ENCODE measurements at places on chromosomes 12 and 14. TPM values are rescaled to one million over a fixed set of nuclear protein-coding genes. Genes with fewer than 3 reads are reported as not detected.

- no peak for DNase-seq
These were observed 25.5 kb upstream of the PCED1B start for GRCh38 chr12:47053961-47054360.

GRCh38 chr12:32148372-32148771 is 41.7 kb downstream of the BICD1 start:
- no peak for DNase-seq

DNA sequence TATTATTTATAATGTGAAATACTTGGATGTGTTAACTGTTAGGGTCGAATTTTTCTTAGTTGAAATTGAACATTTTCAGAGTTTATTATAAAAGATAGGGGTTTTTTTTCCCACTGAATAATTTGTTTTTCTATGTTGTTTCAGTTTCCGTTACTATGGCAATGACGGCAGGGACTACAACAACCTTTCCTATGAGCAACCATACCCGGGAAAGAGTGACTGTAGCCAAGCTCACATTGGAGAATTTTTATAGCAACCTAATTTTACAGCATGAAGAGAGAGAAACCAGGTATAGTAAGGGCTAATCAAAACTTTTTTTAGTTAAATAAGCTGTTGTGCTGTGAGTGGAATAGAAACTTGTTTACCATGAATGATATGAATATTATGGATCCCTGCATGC is 35.1 kb upstream of the BMAL2 start:
- DNase-seq, result no peak

The TMEM117 gene
- 13.1 TPM for total RNA-seq

DNA sequence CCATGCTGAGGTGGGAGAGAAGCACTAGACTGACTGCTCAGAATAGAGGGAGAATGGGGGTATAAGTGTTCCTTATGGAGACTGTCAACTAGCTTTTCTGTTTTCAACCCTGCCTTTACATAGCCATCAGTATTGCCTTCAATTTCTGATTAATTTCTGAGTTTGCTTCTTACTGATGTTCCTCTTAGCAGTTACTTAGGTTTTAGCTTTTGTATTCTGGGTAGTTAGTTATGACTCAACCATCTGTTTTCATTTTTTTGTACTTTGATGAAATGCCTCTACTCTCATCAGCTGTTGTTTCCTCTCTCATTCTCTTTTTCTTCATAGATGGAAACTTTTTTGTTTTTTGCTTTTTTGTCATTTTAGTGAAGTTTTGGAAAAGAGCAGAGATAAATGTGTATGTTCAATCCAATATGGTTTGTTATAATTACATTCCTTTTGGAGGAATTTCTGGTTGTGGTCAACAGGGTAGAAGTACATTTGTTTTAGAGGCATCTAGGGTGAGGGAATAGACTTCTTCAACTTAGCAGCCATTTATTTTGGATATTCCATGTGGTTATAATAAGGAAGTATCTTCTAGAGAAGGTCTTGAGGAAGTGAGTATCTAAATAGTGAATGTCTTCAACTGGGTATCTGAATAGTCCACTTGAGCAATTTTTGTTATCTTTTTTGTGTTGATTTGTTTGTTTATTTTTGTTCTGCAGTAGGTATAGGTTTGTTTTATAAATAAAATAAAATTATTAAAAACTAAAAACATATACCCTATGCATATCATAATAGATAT is 29.6 kb downstream of the PMCH start:
- no peak for DNase-seq

- DNase-seq, result no peak
These were observed at the start of gene AMDHD1 for GRCh38 chr12:95943330-95943842. TSS of gene AMDHD1 (plus strand) at chr12:95943331. CDS start at chr12:95943399, 68 bp downstream.

The RPGRIP1 gene
- 0.28 TPM for total RNA-seq

DNA sequence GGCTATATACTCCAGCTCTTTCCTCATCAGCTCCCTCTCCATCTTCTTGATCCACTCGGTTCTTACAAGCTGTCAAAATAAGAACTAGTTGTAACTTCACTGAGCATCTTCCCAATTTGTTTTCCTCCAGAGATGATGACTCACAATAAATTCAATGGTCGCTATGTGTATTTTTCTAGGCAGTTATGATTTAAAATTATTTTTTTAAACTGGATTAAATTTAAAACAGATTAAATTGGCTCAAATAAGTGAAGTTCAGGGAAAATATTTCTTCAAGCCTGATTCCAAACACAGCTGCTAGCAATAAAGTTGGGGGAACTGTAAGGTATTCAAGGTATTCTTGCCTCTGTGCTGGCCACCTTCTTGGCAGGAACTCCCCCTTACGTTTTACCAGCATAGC is 717.7 kb upstream of the USP15 start:
- DNase-seq, result no peak

DNA sequence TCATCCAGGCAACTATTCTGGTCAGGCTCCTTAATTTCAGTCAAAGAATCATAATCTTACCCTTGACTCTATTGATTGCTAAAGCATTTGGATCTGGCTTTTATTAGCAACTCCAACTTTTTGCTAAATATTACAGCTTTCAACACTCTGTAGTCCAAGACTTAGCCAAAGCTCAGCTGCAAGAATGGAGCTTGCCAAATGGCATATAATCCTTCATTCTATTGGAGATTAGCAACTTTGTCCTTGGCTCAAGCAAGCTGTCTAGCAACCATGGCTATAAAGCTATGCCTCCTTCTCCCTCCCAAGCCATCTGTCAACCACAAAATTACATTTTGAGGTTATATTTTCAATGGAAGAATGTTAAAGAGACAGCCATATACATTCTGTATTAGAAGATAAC is 23.1 kb upstream of the NID2 start:
- no peak for DNase-seq

The IGF1 gene
- 165 TPM for total RNA-seq

DNA sequence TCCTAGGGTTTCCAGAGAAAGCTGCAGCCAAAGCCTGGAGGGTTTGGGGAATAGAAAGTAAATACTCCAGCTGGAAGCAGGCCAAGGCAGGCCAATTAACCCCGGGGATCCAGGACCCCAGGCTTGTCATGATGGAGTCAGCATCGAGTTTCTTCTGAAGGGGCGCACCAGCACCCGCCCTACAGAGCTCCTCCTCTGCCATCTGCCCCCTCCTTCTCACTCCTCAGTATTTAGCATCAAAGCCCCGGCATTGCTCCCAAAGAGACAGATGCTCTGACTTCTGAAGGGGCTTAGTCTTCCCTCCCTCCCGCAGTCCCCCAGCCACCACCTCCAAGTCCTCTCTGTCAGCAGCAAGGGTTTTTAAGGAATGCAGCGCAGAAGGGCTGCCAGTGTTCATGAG is 285.1 kb upstream of the NOS1 start:
- DNase-seq, result no peak

GRCh38 chr14:62462988-62463387 is 582.3 kb downstream of the KCNH5 start:
- no peak for DNase-seq

The CGRRF1 gene
- total RNA-seq, result 19.0 TPM

Measured in omental fat pad (tissue), 4 donors.